Activated T-cell treated with anti-CD3 and anti-CD28 coated beads for 1 hour (primary cell): ENCODE measurements at places on chromosomes 7 and 10.

DNA sequence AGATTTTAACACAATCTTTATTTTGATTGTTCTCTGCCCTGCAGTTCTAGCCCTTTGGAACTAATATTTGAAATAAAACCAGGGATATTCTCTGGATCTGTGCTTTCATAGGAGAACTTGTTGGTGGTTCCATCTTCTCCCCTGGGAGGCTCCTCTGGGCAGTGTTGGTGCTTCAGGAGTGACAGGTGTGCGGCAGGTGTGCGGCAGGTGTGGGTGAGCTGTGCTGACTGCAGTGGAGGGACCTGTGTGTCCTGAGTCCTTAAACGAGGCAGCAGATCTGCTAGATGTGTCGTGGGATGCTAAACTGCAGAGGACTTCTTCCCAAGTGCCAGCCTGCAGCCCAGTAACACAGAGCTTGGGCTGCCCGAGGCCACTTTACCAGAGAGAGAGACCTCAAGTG is 98.4 kb downstream of the LYZL1 start:
- no peak for DNase-seq

DNA sequence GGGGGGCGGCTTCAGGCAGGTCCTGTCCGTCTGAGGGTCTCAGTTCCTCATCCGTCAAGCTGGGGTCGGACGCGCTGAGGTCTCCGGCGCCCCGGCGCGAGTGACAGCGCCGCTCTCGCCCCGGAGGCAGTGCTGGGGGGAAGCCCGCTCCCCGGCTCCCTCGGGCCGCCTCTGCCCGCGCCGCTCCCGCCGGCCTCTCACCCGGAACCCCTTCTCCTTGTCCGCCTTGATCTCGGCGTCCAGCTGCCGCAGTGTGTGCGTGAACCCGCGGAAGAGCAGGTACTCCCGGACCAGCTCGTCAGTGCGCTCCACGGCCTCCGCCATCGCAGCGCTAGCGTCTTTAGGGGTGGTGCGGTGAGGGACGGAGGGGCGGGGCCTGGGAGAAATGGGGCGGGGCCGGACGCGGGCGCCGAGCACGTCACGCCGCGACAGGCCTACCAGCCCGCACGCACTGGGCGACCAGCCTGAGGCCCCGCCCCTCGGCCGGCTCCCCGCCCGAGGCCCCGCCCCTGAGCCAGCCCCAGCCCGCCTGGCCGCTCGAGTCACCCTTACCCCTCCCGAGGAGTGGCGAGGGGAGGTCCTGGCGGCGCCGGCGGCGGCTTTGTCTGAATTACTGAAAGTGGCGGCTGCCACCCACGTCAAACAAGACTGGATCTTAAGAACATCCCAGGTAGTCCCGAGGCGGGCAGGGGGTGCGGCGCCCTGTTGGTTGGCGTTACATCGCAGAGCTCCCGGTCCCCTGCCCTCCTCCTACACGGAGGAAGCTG is at the start of gene WDR91:
Gene WDR91, minus strand, starts transcription at position 348 of the 767 bp plus-strand sequence. Its CDS starts 24 bp downstream, at position 324.
- DNase-seq: peak; percentile 95

GRCh38 chr7:22696541-22697228 is 30.3 kb upstream of the IL6 start:
- no peak for DNase-seq

- peak; percentile 73 for DNase-seq
Measured at GRCh38 chr7:143305423-143306070, 10.4 kb upstream of the CLCN1 start.

- DNase-seq: no peak
Measured at GRCh38 chr10:21048068-21048467, 151.0 kb upstream of the NEBL start.

GRCh38 chr10:102083541-102083940 is 18.4 kb downstream of the HPS6 start:
- DNase-seq: no peak

- no peak for DNase-seq
Measured at GRCh38 chr7:70577078-70577477, 554.9 kb upstream of the GALNT17 start.
